CD4-positive, CD25-positive, alpha-beta regulatory T cell (primary cell): ENCODE measurements at places on chromosomes 16 and 17. TPM values are rescaled to one million over a fixed set of nuclear protein-coding genes. Genes with fewer than 3 reads are reported as not detected.

DNA sequence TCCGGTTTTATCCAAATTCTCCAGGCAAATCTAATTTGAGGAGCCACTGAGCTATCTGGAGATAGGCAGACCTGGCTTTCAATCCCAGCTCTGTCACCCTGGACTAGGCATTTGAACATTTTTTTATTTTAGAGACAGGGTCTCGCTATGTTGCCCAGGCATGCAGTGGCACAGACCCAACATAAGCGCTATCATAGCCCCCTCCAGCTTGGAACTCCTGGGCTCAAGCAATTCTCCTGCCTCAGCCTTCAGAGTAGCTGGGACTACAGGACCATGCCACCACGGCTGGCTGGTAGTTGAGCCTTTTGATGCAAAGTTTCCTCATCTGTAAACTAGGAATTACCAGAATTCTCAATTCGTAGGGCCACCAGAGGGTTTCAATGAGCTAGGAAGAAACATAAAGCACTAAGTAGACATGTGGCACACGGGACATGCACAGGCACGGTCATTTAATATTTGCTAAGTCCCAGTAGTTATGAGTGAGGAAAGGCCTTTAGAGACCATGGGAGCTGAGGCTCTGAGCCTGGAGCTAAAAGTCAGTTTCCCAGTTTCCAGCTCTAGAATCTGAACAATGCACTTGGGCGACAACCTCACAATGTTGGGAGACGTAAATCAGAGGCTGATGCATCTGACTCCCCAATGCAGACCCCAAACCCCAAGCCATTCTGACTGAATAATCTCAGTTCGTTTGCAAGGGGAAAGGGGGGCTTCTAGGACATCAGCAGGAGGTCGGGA lies 1.1 kb downstream of the ELOB start:
- DNase-seq = no peak

DNA sequence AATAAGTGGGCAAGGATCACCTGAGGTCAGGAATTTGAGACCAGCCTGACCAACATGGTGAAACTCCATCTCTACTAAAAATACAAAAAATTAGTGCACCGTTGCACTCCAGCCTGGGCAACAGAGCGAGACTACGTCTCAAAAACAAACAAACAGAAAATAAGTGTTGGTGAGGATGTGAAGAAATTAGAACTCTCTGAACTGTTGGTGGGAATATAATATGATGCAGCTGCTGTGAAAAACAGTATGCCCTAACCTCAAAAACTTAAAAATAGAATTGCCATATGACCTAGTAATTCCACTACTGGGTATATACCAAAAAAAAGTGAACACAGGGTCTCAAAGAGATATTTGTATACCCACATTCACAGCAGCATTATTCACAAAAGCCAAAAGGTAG lies 26.1 kb downstream of the GLG1 start:
- DNase-seq = no peak

- peak; percentile 85 for DNase-seq
Observed at GRCh38 chr17:62968445-62968923, 2.4 kb downstream of the TANC2 start.

- no peak for DNase-seq
Observed at GRCh38 chr16:87778476-87778829, 12.7 kb upstream of the KLHDC4 start.

- no peak for DNase-seq
Observed at GRCh38 chr17:45435481-45435880, 2.8 kb upstream of the ARHGAP27 start.

DNA sequence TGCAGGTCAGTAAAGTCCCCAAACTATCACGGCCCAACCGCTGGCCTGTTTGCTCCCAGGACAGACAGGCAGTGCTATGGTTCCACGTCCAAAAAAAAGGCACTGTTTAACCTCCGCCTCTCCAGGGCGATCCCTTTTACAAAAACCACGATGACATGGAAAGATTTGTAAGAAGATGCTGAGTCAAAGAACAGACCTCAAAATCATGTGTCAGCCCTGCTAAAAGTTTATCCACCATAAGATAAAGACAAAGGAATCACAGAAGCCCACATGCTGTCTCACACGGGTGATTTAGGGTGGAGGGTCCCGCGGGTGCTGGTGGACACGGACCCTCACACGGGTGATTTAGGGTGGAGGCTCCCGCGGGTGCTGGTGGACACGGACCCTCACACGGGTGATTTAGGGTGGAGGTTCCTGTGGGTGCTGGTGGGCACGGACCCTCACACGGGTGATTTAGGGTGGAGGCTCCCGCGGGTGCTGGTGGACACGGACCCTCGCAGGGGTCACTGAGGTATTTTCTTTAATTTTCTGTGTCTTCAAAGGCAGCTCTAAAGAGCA lies 117.2 kb upstream of the METRNL start:
- no peak for DNase-seq

DNA sequence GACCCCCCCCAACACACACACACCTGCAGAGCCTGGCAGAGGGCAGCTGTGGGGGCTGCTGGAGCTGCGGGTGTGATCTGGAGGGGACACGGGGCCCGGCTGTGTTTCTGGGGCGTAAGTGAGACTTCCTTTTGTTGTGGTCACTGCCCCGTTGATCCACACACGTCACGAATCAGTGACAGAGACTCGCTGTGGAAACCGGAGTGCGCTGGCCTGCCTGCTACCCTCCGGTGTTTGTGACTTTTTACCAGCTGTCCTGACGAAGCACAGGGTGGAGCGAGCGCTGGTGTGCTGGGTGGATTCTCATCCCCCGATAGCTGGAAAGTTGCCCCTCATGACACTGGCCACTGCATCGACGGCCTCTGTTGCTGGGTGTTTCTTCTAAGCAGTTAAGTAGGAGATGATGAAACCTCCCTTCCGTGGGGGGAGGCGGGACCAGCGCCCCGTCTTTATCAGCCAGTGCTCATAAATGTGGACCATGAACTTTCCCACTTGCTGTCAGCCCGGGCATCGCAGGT lies 2.3 kb downstream of the METRNL start:
- no peak for DNase-seq

- no peak for DNase-seq
Observed at GRCh38 chr17:9976283-9977179, 71.5 kb upstream of the RCVRN start.

DNA sequence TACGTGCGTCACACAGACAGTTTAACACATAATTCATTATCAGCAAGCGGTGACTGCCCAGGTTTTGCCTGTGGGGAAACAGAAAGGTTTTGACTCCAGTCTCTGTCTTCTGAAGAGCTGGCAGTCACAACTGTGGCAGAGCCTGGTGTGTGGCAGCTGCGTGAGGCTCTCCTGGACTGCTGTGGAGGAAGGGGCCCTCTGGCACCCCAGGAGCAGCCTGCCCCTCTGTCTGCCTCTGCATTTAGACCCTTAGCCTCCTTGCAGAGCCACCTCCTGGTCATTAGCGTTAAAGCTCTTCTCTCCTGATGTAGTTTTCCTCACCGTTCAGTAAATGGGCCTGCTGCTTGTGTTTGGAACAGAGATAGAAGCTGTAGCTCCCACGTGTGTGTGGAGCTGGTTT lies 10.9 kb downstream of the RAB40C start:
- no peak for DNase-seq

- DNase-seq = no peak
Observed at GRCh38 chr17:77570565-77570898, 388.0 kb upstream of the TNRC6C start.

DNA sequence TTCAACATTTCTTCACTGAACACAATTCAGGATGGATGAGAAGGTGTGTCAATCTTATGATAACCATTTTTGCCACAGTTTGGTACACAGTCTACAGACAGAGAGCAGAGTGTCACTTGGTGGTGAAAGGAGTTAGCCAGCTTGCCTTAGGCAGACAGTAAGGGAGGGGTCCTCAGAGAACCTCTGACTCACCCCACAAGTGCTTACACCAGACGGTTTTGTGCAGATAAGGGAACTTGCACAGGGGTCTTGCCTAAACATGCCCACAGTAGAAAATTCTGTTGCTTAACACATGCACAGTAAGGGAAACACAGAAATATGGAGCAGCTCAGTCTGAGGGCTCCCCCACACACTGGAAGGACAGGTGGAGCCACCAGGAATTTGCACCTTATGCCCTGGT lies 204.5 kb upstream of the CDH8 start:
- no peak for DNase-seq

GRCh38 chr16:25143928-25144327 lies 32.4 kb downstream of the LCMT1 start:
- DNase-seq = no peak

DNA sequence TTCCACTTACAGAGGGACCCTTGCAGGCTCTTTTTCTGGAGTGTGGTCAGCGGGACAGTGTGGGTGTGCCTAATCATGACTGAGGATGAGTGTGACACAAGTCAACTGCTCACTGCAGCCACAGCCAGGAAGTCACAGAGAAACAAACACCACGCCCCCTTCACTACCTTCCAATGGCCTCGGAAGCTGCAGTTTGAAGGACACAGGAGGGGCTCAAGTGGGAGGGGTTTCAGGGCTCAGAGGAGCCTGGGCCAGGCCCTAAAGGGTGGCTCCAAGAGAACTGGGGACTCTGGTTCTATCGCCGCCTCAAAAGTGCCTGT lies 116.2 kb upstream of the SDK2 start:
- no peak for DNase-seq

GRCh38 chr17:40579471-40579870 lies 14.2 kb upstream of the CCR7 start:
- no peak for DNase-seq

DNA sequence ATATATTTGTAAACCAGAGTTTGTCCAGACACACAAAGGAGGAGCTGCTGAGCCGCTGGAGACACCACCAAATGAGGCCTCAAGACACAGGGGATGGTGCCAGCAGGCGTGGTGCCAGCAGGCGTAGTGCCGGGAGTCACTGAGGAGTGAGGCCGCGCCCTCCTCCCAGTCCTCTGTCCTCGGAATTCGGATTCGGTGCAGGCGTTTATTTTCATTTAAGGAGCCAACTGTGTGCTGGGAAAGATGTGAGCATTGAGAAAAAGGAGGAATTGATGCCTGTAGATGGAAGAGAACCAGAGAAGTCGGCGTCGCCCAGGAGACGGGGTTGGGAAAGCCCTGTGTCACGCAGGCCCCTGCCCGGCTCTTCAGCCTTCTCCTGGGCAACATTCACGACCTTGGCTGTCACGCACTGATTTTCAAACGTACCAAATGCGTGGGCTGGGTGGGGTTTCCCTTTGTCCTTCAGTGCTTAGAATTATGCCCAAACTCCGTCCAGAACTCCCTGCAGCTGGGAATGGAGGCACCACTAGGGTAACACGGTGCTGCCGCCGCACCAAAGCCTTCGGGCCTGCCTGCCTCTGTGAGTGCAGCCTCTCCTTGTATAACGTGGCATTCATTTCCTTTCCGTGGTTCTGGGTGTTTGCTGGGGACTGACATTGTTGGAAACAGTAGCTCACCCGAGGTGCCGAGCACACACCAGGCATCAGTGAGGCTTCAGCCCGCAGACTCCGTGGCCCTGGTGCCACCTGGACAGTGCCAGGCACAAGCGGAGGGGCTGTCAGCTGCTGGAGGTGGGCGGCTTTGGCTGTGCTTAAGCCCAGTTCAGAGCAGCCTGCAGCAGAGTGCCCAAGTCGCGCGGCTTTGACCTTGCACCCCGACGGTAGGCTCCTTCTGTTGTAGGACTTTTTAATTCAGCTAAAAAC lies 49.0 kb upstream of the CHMP6 start:
- no peak for DNase-seq

DNA sequence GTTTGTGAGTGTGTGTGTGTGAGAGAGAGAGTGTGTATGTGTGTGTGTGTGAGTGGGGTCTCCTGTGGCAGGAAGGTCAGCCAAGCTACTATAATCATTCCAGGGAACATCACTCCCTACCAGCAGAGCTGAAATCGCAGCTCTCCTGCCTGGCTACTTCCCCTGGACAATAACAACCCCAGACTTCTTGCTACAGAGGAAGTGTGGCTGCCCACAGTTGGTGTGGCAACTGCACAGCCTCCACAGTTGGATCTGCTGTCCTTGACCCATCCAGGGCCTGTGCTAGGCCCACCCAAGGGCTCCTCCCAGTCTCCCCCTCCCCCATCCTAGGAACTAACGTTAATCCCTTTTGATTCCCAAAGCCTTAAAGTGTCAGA lies 1.5 kb downstream of the SLC13A5 start:
- DNase-seq = no peak

DNA sequence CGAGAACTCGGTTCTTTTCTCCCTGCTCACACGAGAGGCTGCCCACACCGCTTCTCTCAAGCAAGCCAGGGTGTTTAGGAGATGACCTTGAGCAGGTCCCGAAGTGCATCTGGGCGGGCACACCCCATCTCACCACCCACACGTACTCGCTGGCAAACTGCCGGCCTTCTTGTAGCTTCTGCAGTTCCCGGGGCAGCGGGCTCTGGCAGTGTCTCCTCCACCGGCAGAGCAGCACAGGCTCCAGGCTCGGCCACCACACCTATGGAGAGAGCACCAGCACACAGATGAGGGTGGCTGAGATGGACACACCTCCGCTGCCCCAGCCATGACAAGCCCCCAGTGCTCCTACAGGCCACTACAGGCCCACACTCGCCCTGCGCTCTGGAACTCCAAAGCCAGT lies 23.5 kb downstream of the ZNF276 start:
- no peak for DNase-seq

DNA sequence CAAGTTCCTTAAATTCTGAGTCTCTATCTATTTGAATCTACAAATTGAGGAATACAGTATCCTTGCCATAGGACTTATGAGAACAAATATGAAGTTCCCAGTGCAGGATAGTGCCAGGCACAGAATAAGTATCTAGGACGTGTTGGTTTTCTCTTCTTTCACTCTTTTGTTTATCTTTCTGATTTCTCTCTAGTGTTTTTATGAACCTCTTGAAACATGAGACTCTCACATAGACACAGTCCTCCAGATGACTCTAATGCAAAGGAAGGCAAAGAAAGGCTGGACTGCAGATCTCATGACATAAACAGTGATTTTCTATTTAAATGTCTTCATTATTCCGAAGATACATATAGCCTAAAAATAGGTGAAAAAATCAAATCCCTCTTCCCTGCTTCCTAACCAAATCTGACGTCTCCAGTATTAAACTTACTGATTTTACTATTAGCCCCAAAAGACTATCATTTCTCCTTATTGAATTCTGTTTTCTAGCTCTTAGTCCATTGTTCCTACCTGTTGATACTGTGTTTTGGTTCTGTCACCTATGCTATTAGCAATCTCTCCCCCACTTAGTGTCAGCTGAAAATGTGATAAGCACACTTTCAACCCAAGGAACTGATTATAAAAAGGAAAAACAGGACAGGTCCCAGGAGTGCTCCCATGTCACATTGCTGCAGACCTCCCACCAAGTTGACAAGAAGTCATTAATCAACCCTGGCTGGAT lies 24.9 kb upstream of the ADAMTS18 start:
- no peak for DNase-seq

GRCh38 chr17:15264542-15264941 lies 584 bp downstream of the PMP22 start:
- no peak for DNase-seq

GRCh38 chr17:38461683-38462082 lies 33.4 kb downstream of the ARHGAP23 start:
- no peak for DNase-seq

- DNase-seq = no peak
Observed at GRCh38 chr17:28097901-28098300, 55.4 kb downstream of the NLK start.

MPP3 gene
- not detected for total RNA-seq

TM4SF5 gene
- total RNA-seq = not detected

PRCD gene
- total RNA-seq = not detected

SYT17 gene
- total RNA-seq = not detected

VEZF1 gene
- total RNA-seq = 50.9 TPM

ABCA10 gene
- total RNA-seq = 2.4 TPM
